ENCODE measurements at places on chromosomes 6 and 20. TPM values are rescaled to one million over a fixed set of nuclear protein-coding genes. Genes with fewer than 3 reads are reported as not detected.

Gene CDH26
- 0.16 TPM for polyA plus RNA-seq

- no peak for DNase-seq
Observed at GRCh38 chr6:134766497-134766896, 183.4 kb downstream of the ALDH8A1 start.

DNA sequence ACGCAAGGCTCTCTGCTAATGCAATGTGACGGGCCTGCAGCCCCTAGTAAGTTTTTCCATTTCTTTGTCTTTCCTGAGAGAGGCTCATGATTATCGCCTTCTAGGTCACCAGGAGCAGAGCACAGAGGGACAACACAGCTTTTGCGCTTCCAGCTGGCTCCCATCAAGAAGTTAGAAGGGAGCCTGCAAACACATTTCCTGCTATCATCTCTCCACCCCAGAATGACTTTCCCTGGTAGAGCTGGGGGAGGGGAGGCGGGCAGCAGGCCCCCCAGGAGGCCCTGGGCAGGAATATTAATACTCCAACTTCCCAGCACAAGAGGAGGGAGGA lies 35.7 kb upstream of the CCDC167 start:
- DNase-seq = no peak

GRCh38 chr6:20778912-20779311 lies 244.7 kb downstream of the CDKAL1 start:
- no peak for DNase-seq

- no peak for DNase-seq
Observed at GRCh38 chr6:36920049-36920448, 34.3 kb downstream of the C6orf89 start.

- DNase-seq = no peak
Observed at GRCh38 chr6:136587527-136587926, 37.3 kb upstream of the MAP7 start.

Data from A549 (cell line).